ENCODE measurements at places on chromosomes 1 and 21.
A peak's percentile ranks its signal among the peaks of the same experiment; 100 is the strongest.

DNA sequence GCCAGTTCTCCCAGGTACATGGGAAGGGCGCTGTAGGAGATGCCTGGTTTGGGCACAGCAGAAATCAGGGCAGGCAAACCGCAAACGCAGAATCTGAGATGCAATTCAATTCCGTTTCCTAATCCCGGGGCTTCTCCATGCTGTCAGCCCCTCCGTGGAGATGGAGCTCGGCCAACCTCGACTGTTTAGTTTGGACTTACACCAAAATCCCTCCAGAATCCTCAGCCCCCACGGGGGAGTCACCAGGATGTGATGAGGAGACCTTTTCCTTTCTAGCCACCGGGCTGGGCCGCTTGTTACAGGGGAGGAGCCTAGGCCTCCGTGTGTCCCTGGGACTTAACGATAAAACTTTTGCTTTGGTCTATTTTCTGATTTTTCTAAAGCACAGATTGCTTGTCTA, 7.9 kb downstream of the SLC2A7 start:
- DNase-seq = no peak

DNA sequence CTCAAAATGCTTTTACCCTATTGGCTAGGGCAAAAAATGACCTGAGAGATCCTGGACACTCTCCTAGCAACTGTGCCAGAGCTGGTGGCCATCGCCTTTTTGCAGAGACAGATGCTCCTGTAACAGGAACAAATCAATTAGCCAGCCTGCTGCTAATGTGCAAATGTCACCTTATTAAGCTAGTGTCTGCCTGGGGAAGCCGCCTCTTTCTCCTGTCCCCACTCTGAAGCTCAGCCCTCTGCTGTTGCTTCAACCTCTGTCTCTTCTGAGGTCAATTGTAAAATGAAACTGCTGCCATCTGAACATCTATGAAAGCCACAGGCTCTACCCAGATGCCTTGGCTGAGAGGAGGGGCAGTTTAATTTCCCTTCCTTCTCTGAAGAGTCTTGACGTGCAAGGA, 85.5 kb upstream of the CACNA1E start:
- peak; percentile 16 for DNase-seq

- no peak for DNase-seq
These were observed 607.8 kb upstream of the B3GALT2 start for GRCh38 chr1:193794239-193794638.

DNA sequence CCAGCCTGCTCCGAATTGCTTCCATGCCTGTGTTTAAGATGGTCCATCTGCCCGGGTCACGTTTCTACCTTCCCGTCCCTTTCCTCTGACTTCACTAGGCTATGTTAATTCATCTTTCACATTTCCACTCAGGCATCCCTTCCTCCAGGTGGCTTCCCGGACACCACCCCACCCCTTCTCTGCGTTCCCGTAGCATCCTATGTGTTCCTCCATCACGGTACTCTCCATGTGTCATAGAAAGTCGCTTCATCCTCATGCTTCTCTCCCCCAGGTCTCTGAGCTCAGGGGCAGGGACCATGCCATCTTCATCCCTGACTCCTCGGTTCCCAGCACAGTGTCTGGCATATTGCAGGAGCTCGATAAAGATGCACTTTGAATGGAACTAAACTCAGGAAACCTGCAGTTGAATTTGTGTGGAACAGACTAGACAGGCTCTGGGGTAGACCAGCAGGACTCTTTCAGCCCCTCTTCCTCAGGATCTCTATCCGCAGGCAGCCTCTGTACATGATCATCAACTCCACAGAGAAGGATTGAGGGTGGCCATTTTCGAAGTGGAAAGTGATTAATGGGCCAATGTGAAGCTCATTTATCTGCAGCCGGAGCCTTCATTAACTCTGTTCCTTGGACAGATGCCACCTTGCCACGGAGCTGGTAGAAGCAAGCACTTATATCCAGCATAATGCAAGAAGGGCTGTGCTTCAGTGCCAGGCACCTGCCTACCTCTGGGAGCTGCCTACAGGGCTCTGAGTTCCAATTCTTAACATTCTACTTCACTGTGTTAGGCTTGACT, 9.1 kb downstream of the C1orf226 start:
- no peak for DNase-seq

GRCh38 chr1:59143133-59143487, 153.8 kb upstream of the FGGY start:
- no peak for DNase-seq

DNA sequence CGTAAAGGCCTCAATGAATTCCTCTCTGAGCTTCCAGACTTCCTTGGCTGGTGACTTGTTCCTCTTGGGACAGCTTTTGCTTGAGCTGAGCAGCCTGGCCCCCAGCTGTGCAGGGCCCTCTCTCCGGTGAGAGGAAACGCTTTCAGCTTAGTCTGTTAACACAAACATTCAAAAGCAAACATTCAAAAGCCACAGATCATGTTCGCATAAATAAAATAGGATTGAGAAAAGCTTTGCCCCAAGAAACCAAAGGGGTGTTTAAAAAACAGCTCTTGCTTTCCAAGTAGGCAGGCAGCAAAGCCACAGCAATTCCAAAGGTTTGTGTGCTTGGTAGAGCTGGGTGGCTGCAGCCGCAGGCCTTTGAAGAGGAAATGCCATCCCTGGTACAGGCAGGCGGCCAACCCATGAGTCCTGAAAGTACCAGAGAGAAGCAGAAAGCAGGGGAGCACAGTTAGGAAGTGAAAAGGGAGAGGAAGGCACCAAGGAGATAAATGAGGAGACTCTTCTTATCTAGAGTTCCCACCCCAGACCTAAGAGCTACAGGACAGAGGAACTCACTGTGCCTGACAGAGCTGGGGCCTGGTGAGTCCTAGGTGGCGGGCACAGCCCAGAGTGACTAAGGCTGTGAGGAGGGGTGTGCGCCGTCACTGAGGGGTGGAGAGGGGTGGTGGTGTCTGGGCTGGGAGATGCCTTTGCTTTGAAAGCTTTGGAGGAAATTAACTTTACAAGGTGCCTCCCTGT, 48.4 kb downstream of the CCN1 start:
- DNase-seq = no peak

DNA sequence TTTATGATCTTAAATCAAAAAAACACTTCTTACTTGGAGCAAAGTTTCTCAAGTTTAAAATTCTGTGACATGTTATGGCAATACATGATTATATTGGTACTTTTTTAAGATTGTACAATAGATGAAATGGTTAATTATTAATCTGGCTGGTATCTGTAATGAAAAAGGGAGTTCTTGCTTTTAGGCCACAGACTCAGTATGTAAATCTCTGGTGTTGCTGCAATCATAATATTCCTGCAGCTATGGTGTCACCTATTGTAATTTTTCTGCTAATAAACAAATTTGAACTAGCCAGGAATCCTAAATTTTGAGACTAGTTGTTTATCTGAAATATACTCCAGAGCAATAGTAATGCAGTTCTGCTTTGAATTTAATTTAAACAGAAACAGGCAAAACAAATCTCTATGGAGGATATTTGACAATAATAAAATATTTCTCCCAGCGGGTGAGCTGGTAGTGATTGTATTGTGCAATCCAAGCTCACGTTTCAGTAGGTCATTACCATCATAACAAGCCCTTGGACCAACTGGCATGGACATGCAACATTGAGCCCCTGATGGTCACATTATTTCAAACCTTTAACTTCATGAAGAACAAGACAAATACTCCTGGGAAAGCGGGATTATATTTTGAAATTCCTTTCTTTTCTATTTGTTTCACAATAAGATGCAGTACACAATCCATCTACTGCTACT, 77.2 kb upstream of the USH2A start:
- no peak for DNase-seq

DNA sequence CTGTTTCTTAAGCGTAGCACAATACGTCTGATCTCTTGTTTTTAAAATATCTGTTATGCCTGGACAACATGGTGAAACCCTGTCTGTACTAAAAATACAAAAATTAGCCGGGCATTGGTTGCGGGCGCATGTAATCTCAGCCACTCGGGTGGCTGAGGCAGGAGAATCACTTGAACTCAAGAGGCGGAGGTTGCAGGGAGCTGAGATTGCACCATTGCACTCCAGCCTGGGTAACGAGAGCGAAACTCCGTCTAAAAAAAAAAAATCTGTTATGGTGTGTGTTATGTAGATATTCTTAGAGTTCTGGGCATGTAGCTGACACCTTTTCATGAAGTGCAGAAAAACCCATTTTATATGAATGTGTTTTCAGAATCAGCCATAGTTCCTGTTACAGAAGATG, 38.2 kb downstream of the RABGAP1L start:
- DNase-seq = no peak

DNA sequence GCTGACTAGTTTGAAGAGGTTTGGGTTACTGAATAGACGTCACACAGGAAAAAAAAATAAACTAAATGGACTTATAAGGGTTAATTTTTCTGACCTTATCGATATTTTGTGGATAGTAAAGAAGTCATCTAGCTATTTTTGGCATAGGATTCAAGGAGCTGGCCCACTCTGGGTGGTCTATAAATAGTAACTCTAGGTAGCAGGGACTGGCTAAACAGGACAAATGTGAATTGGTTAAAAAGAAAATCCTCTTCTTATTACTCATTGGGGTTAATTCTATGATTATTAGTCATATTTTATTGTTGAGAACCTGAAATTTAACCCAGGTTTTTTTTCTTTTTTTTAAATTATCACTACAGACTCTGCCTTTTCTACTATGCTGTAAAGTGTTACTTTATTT, 61.7 kb downstream of the ATF6 start:
- DNase-seq = no peak
